A549 treated with CORT108297 at 1 μM for 4 hours (cell line): ENCODE measurements at places on chromosomes 4 and X. TPM values are rescaled to one million over a fixed set of nuclear protein-coding genes. Genes with fewer than 3 reads are reported as not detected.

The PPP1R2C gene
- total RNA-seq = not detected in 5 replicates

The STAP1 gene
- total RNA-seq = not detected in 5 replicates

The TRAM1L1 gene
- total RNA-seq = 0.47 to 0.89 TPM (median 0.55 TPM) in 5 replicates

The PYURF gene
- 72.2 to 84.8 TPM (median 80.4 TPM) in 5 replicates for total RNA-seq

The ARAF gene
- 45.2 to 58.2 TPM (median 55.5 TPM) in 5 replicates for total RNA-seq

The SH2D1A gene
- total RNA-seq = not detected in 5 replicates

The IL13RA1 gene
- 44.5 to 58.2 TPM (median 49.6 TPM) in 5 replicates for total RNA-seq

The PABPC1L2B gene
- total RNA-seq = not detected in 5 replicates

The GCNA gene
- total RNA-seq = 1.3 to 1.6 TPM (median 1.4 TPM) in 5 replicates

The TMEM187 gene
- 5.4 to 6.7 TPM (median 5.6 TPM) in 5 replicates for total RNA-seq

The GDPD2 gene
- total RNA-seq = 0.05 to 0.06 TPM (median 0.06 TPM) in 5 replicates
